ENCODE measurements at places on chromosomes 13 and 19. TPM values are rescaled to one million over a fixed set of nuclear protein-coding genes. Genes with fewer than 3 reads are reported as not detected.

GRCh38 chr13:90562443-90562842 lies 785.0 kb upstream of the MIR17HG start:
- DNase-seq: no peak

- DNase-seq: no peak
These were observed 22.5 kb downstream of the CAB39L start for GRCh38 chr13:49421391-49421790.

DNA sequence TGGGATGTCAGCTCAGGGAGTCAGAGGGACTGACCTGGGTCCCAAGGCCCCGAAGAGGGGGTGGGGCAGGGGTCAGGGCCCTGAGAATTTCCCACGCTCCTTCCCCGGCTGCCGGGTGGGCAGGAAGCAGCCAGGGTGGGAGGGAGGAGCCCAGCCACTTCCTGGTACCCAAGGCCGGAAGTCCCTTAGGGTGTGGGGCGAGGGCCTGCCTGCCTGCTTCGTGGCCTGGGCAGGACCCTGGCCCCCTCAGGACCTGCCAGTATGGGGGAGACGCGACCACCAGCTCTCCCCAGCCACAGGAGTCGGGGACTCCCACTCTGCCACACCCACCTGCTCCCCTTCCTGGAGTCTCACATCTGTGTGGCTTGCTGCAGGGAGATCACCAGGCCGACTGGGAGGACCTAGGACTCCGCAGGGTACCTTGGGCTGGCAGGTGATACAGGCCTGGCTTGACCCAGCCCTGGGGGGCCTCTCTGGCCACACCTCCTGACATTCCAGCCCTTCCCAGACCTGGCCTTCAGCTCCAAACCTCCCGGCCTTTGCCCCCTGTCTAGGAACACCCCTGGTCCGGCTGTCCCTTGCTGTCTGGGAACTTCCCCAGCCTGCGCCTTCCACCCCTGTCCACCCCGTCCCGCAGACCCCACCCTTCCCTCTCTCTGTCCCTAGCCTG lies 9.8 kb upstream of the CIRBP start:
- DNase-seq: peak; percentile 85

DNA sequence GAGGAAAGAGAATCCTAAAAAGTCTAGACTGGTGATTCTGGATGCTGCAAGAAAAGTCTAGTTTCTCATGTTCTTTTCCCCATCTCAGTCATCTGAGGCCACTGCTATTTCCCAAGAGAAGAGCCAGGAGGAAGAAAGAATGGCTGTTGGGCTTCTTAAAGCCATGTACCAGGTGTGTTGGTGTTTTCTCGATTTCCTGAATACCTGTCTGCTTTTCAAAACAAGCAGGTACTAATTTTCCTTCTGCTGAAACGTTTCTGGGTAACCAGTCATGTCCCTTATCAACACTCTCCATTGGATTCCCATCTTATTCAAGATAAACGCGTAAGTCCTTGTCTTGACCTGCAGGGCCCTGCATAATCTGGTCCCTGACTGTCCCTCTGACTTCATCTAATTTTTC lies 1.1 kb downstream of the ZNF570 start:
- DNase-seq: no peak

- DNase-seq: no peak
These were observed 7.4 kb upstream of the GIPC1 start for GRCh38 chr19:14503285-14503684.

DNA sequence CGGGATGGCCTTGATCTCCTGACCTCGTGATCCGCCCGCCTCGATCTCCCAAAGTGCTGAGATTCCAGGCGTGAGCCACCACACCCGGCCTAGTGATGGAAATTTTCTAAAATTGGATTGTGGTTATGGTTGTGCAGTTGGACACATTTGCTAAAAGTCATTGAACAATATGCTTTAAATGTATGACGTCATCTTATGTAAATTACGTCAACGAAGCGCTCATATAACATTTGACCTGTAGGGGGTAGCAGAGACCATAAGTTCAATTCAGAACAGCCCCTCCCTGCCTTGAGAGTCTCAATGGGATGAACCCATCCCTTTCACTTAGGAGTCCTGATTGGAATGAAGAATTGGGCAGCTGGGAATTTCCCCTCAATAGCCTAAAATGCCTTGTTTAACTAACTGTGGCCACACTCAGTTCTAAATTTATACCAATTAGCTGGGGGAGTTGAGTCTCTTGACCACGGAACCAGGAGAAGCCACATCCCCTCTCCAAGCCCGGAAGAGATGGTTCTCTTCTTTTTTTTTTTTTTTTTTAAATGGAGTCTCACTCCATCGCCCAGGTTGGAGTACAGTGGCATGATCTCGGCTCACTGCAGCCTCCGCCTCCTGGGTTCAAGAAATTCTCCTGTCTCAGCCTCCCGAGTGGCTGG lies 15.2 kb upstream of the TLE6 start:
- no peak for DNase-seq

DNA sequence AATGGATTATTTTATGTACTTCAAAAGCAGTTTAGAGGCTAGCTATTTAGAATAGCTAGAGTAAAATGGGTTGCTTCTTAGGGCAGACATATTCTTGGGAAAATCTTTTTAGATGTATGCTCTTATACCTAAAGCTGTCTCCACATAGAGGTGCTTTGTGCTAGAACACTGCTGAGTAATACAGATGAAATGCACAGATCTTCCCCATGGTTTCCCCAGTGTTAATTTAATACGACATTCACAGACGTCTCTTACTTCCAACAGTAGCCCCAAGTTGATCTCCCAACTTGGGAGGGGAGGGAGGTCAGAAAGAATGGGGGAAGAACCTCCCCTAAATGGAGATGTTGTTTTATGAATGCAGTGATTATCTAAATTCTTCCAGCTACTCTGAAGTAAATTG lies 16.9 kb downstream of the NALCN start:
- DNase-seq: no peak

DNA sequence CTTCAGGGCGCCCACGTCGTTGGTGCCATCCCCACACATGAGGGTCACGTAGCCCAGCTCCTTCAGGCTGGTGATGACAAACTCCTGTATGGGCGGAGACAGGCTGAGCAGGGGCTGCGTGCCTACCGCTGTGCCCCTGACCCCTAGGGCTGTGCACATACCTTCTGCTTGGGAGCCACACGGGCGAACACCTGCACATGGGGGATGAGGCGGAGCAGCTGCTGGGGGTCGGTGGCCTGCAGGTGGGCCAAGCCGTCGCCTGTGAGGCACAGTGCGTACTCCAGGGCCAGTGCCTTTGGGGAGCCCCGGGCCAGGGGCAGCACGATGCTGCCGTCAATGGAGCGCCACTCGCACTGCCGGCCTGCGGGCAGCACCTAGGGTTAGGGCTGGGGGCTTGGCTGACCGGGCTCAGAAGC lies 6.1 kb upstream of the GMIP start:
- DNase-seq: no peak

DNA sequence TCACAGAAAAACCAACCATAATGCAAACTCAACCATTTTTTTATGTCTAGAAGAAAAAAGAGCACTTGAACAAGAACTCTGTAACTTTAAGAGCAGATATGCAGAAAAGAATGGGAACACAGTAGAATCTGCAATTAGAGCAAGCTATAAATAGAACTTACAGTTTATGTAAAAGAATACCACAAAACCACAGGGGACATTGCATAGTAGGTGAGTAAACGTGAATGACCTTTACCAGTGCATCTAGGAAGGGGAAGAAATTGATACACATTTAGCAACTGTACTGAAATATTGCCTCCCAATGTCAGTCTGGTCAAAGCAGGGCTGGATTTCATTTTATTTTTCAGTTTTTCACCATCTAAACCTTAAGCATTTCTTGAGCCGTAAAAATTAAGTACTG lies 242.2 kb upstream of the EDNRB start:
- DNase-seq: no peak

DNA sequence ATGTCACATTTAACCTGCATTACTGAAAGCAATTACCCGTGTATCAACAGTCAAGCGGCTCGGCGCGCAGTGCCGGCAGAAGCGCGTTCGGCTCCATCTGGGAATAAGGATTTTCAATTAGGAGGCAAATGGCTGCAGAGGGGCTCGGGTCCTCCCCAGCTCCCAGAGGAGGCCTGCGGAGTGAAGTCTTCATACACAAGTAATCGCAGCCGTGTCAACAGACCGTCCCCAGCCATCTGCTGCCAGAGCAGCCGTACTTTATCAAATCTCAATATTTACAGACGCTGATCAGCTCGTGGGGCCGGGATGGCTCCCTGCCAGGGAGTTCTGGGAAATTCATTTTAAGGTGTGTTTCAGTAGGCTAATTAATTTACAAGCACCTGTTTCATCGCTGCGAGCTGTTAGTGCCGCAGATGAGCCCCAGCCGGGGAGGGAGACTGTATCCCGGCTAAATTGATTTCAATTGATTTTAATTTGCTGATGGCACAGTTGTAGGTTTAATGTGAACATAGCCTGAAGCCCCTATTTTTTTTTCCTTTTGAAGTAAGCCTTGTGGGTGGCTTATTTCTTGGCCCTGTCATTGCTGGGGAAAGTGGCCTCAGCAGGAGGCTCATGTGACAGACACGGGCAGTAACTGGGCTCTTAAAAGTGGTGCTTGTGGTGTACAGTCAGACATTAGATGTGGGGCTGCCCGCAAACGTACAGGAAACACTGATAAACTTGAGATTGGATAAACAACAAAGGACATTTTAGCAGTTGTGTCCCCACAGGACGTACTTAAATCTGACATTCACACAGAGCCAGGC lies 252.7 kb downstream of the TEX29 start:
- peak; percentile 37 for DNase-seq

- no peak for DNase-seq
These were observed 23.5 kb upstream of the LAIR1 start for GRCh38 chr19:54387991-54388801.

DNA sequence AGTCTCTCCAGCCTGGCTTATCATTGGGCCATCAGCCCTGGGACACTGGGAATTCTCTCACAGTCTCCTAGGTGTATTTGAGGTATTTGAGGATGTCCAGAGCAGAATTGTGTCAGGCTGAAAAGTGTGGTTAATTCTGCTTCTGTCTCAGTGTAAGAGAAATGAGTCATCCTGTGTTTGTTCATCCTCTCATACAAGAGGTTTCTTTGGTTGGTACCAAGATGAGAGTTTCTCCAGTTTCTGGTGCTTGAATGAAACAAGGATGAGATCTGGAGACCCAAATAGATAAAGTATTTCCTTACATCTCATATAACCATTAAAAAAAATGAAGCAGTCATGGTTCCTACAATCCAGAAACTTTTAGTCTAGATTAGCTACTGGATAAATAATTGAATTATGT lies 7.7 kb downstream of the ZNF253 start:
- no peak for DNase-seq

DNA sequence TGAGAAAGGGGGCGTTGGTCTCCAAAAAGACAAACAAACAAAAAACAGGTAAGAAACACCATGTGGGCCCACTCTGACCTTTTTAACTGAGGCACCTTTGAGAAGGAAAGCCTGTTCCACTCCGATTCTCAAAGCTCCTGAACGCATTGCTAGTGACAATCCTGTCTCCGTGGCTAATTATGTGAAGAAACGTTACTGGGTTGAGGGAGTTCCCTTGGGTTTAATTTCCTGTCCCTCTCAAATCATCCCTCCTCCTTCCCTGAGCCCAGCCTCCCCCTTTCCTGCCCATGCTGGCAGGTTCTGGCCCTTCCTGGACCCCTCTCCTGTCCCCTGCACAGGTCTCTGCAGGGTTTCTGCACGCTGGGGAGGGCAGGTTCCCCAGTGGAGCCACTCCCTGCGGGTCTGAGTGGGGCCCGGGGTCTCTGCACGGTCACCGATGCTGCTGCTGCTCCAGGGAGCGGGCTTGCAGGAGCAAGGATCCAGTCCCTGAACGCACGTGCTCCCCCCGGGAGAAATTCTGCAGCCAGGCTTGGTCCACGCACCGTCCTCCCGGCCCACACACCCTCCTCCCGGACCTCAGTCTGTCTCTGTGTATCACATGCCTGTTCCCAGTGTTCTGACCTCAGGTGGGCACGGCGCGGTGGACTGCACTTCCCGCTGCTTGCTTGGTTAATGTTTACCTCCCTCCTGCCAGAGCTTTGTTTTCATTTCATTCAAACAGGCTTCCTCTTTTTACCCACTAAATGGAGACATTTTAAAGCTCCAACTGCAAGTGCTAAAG lies 76.4 kb upstream of the MCF2L start:
- no peak for DNase-seq

- no peak for DNase-seq
These were observed 17.9 kb upstream of the C13orf46 start for GRCh38 chr13:113991676-113992179.

DNA sequence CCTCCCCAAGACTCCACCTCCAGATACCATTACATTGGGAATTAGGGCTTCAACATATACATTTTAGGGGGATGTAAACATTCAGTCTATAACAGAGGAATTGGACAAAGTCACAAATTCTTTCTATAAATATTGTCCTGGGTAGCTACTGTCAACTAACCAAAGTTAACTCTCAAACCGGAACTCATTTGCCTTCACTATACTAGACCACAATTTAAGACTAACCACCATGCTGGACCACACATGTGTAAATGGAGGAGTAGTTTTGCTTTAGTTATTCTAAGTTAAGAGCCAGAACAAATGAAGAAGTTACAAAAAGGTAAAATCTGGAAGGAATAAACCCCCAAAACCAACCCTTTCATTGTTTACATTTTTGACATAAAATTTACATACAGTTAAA lies 222.8 kb downstream of the NDFIP2 start:
- DNase-seq: no peak

DNA sequence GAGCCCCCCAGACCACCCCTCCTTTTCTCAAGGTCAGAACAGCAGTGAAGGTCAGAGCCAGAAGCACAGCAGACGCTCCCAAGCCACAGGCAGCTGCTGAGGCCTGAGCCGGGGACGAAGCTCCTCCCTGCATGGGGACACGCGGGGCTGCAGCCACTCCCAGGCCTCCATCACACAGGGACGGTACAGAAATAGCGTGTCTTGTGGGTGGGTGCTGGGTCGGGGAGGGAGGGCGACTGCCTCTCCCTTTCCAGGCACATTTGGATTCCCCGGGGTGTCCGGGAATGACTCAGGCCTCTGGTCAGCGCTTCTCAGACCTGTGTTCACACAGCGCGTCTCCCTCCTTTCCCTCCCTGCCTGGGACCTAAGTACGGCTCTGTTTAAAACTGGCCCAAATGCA lies 33.2 kb downstream of the RASA3 start:
- DNase-seq: peak; percentile 80

DNA sequence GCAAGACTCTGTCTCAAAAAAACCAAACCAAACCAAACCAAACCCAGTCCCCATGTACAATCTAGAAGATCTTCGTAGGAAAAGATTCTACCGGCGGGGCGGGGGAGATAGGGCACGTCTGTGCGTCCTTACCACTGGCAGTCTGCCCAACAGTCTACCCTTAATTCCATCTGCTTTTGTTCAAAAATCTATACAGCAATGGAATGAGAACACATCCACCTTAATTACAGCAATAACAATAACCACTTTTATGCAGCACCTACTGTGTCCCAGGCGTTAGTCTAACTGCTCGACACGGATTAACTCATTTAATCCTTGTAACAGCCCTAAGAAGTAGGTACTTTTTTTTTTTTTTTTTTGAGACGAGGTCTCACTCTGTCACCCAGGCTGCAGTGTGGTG lies 2.5 kb upstream of the ATF5 start:
- no peak for DNase-seq

GRCh38 chr13:69796256-69796655 lies 311.4 kb upstream of the ATXN8OS start:
- DNase-seq: no peak

PTH2 gene
- not detected for total RNA-seq

CEACAM4 gene
- total RNA-seq: 1.9 TPM

SIGLEC12 gene
- not detected for total RNA-seq

OXGR1 gene
- 0.27 TPM for total RNA-seq

MYBPC2 gene
- total RNA-seq: not detected

TMPRSS9 gene
- not detected for total RNA-seq

OSCAR gene
- total RNA-seq: 4.0 TPM

ZSCAN5B gene
- total RNA-seq: not detected

WDR88 gene
- not detected for total RNA-seq
